ENCODE measurements at places on chromosomes 16 and 17. TPM values are rescaled to one million over a fixed set of nuclear protein-coding genes. Genes with fewer than 3 reads are reported as not detected.

DNA sequence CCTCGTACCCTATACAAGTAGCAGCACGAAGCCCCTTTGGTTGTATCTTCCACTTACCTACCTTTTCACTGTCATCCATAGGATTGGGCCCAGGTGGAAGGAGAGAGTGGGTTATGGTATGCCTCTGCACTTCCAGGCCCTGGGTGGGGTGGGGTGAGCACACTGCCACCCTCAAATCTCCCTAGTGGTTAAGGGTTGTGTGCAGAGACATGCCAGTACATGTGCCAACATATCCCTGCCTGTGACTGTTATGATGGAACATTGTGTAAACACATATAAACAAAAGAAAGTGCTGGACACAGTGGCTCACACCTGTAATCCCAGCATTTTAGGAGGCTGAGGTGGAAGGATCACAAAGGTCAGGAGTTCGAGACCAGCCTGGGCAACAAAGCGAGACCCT lies 11.1 kb downstream of the HROB start:
- no peak for DNase-seq

DNA sequence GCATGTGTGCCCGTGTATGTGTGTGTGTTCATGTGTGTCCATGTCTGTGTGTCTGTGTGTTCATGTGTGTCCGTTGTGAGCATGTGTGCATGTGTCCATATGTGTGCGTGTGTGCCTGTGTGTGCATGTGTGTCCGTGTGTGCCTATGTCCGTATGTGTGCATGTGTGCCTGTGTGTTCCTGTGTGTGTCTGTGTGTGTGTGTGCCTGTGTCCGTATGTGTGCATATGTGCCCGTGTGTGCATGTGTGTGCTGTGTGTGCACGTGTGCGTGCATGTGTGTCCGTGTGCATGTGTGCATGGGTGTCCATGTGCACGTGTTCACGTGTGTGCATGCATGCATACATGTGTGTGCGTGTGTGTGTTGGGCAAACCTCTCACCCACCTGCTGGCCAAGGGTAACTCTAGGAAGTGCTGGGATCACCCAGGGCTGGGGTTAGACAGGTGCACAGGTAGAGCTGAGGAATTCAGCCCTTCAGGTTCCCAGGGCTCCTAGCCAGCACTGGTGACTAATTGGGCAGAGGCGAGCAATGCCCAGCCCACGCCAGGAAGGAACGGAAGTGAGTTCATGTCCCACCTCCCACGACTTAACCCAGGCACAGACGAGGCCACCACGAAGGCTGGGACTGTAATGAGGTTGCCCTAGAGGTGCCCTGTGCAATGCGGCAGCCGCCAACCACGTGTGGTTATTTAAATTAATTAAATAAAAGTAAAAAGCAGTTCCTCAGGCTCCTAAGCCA lies 8.2 kb upstream of the CSNK1D start:
- DNase-seq, result no peak

GRCh38 chr16:63982110-63982509 lies 1139.8 kb downstream of the CDH11 start:
- DNase-seq, result no peak

GRCh38 chr16:72657791-72658190 lies 390.1 kb downstream of the ZFHX3 start:
- no peak for DNase-seq

The IGF2BP1 gene
- polyA plus RNA-seq, result 9.9 TPM

GRCh38 chr16:69293401-69293800 lies 17.7 kb upstream of the VPS4A start:
- DNase-seq, result no peak

The STAC2 gene
- polyA plus RNA-seq, result not detected
